ENCODE measurements at places on chromosomes 13 and 19.

DNA sequence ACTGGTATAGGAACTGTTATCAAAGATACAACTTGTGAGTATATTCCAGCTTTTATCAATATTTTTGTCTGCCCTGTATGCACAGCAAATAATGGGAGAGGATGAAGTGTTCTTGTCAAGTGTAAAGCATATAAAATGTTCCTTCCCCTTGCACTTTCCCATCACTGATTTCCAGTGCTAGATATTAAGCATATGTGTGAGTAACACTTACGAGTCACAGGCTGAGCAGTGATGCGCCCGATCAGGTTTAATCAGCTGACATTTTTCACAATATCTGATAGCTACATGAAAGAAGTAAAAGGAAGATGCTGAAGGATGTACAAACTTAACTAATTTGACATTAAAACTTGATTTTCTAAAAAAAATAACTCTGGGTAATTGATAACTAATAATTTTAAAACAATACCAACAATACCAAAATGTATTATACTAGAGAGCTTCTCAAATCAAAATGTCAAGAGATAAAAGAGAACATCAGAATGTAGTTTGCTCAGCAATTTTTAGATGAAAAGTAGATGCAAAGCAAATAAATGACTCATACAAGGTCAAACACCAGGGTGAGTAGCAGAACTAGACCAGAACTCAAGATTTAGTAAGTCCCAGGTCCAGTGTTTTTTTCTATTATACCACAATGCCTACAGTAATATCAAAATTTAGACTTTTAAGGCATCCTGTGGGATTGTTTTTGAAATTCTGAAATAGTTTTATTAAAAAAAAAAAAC, 56.4 kb downstream of the ZDHHC20 start:
- DNase-seq, result no peak

DNA sequence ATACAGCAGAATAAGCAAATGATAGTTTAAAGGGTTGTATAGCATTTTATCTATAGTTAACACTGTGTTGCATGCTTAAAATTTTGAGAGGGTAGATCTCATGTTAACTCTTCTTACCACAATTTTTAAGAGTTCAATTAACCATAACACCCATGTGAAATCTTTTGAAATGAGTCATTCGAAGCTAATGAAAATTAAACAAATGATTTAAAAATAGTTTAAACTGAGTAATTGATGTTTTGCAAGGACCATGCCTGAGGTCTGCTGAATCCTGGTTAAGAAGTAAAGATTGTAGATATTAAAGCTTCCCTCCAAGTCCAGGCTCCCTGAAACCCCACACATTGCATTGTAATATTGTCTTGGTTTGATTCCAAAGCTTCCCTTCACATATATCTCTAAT, 176.7 kb upstream of the RNF113B start:
- DNase-seq, result no peak

DNA sequence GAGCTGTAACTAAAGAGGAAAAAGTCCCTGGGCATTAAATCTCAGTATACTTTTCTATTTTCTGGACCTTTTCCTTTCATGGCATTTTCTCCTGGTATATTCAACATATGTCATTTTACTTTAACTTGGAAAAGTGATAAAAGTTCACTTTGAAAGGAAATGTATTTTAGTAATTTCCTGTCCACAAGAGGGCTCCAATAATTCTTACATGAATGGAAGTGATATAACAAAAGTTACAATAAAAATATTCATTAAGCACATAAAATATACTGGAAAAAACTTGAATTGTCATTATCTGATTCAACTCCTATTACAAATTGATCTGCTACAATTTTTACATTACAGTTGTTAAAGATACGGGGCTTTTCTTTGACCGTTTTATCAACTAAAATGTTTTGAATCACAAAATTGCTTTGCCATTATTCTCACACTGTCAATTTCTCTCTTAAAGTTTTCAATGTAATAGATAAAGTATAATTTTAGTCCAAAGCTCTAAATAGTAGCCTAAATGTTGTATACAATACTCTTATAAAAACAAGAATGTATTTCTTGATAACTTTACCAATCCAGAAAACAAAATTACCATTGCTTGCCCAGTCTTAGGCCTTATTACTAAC, 4.9 kb downstream of the UBL3 start:
- DNase-seq, result peak; percentile 1

- peak; percentile 85 for DNase-seq
Observed at GRCh38 chr13:109704771-109705635, 81.4 kb downstream of the IRS2 start.

- DNase-seq, result peak; percentile 98
Observed at GRCh38 chr13:94641409-94641941, 39.8 kb downstream of the GPR180 start.

- DNase-seq, result no peak
Observed at GRCh38 chr13:23427342-23427843, 6.1 kb downstream of the SACS start.

- no peak for DNase-seq
Observed at GRCh38 chr19:53621885-53622740, 9.7 kb upstream of the DPRX start.

DNA sequence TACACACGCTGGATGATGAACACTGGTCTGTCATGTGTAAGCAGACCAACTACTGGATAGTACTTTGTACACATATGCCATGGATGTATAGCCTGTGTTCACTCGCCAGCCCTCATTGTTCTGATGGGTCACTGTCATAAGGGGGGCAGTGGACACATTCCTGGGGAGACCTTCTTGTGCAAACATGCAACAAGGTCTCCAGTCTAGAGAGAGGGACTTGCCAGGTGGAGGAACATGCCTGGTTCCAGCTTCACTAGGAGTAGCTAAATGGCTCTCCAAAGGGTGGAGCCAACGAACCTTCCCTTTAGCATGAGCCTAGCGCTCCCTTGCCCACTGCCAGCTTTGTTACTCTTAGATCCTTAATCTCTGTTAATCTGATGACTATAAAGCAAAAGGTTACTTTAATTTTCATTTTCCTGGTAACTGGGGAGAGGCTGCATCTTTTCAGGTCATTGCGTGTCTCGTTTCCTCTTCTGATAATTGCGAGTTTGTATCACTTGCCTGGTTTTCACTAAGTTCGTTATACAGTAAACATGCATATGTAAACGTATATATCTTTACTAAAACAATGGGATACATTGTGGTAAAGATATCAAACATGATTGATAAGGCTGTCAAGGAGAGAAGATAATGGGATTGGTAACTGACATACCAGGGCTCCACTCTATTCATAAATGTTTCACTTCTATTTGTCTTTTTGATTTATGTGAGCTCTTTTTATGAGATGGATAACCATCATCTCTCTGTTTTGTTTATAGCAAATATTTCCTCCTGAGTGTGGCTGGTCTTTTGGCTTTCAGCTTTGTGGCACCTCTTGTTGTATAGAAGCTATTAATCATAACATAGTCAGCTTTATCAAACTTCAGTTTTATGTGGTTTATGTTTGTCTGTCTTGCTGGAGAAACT, 235.2 kb upstream of the SGCG start:
- no peak for DNase-seq

- no peak for DNase-seq
Observed at GRCh38 chr19:38252385-38252784, 3.8 kb downstream of the PPP1R14A start.

DNA sequence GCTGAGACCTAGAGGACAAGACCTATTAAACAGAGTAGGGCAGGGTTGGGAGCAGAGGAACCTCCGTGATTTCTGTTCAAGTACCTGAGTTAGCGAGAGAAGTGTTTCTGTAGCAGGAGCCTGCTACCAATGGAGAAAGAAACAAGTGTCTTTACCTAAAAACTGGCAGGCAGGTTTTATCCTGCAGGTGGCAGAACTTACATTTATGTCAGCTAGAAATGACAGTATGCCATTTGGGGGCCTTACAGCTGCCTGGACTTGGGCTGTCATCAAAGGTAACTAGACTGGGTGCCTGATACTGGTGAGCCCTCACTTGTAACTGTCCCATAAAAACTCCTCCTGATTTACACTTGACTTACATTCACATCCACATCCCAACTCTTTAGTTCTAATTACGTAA, 185.3 kb upstream of the MIR17HG start:
- no peak for DNase-seq

DNA sequence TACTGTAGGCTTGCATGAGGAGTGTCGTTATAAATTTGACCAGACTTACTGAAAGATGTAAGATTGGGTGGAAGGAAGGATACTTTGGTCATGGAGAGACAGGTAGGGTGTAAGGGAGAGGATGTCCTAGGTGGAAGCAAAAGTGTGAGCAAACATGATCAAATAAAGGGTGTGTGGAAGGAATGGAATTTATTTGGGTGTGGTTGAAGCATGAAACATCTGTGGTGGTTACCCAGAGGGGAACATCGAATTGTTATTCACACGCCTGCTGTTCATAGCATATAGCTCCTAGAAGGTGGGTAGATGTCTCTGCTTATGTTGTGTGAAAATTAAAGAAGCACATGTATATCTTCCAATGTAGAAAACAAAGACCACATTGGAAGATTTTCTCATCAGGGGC, 157.7 kb downstream of the ATP8A2 start:
- no peak for DNase-seq

DNA sequence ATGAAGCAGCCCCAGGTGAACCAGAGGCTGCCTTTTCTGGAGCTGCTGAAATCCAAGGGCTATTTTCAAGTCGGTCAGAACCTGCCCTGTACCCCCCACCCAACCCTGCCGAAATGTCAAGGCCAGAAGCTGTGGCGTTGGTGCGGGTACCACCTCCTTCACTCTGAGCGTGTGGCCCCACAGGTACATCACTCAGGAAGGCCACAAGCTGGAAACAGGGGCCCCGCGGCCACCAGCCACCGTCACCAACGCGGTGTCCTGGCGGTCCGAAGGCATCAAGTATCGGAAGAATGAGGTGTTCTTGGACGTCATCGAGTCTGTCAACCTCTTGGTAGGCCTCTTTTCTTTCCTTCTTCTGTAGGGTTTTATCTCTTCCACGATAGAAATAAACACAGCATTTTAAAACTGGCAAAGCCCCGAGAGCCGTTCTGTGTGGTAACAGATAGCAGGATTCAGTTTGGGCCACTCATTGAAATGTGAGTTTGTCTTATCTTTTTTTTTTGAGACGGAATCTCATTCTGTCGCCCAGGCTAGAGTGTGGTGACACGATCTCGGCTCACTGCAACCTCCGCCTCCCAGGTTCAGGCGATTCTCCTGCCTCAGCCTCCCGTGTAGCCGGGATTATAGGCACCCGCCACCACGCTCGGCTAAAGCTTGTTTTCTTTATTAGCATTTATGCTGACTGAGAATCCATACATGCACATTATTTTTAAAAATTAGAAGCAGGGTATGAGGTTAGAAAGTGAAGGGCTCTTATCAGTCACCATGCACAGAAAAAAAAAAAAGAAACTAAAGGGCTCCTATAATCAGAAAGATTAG, 11.3 kb downstream of the AP1M1 start:
- no peak for DNase-seq

- no peak for DNase-seq
Observed at GRCh38 chr13:85500696-85501256, 298.4 kb downstream of the SLITRK6 start.

DNA sequence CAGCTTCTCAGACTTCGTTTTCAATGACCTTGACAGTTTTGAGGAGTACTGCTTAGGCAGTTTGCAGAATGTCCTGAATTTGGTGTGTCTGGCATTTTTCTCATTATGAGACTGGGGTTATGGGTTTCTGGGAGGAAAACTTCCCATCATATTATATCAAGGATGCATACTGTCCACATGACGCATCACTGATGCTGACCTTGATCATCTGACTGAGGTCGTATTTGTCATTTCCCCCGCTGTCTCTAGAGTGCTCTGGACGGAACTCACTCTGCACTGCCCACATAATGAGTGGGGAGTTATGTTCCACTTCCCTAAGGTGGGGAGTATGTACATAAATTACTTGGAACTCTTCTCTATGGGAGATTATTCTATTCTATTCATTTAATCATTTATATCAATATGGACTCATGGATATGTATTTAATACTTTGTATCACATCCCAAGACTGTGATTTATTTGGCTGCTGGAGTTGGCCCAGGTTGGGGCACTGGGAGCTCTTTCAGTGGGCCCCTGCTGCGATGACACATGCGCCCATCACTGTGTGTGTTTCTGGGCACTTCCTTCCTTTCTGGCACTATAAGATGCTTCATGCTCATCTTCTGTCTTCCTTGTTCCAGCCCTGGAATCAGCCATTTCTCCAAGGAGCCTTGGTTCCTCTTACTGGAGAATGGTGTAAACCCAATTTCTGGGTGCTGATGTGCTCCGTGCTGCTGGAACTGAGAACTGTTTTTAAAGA, 138.6 kb downstream of the MIPEP start:
- DNase-seq, result no peak

- DNase-seq, result no peak
Observed at GRCh38 chr13:66405908-66406802, 824.0 kb downstream of the PCDH9 start.

GRCh38 chr19:4742723-4743646, 19.3 kb upstream of the DPP9 start:
- peak; percentile 83 for DNase-seq

DNA sequence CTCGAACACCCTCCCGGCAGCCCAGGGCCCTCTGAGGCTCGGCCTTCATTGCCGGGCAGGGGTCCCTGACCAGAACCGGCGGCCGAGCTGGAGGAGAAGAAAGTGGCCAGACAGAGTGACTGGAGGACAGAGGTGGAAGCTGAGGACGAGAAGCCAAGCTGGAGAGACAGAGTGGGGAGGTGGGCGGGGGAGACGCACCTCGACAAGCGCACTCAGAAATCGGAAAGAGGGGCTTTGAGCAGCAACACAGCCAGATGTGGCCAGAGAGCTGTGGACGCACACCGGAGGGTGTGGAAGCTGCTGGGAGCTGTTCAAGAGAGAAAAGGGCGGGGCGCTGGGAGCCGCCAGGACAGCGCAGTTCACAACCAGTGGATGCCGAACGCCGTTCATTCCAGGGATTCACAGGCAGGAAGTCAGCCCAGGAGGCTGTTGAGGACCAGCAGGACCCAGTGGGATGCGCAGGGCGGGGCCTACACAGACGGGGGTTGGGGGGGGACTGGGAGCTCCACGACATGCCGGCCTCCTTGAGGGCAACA, 28.2 kb upstream of the C13orf46 start:
- DNase-seq, result no peak

DNA sequence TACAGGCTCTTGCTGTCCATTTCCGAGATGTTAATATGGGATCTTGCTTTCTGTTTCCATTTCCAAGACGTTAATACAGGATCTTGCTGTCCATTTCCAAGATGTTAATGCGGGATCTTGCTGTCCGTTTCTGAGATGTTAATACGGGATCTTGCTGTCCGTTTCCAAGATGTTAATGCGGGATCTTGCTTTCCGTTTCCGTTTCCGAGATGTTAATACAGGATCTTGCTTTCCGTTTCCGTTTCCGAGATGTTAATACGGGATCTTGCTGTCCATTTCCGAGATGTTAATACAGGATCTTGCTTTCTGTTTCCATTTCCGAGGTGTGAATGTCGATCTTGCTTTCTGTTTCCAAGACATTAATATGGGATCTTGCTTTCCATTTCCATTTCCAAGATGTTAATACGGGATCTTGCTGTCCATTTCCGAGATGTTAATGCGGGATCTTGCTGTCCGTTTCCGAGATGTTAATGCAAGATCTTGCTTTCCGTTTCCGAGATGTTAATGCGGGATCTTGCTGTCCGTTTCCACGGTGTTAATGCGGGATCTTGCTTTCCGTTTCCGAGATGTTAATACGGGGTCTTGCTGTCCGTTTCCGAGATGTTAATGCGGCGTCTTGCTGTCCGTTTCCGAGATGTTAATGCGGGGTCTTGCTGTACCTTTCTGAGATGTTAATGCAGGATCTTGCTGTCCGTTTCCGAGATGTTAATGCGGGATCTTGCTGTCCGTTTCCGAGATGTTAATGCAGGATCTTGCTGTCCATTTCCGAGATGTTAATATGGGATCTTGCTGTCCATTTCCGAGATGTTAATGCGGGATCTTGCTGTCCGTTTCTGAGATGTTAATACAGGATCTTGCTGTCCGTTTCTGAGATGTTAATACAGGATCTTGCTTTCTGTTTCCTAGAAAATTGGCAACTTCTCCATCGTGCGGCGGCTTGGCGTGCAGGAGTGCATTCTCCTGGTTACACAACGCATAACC, 38.3 kb downstream of the PEX11G start:
- no peak for DNase-seq

Measured in DMS153 (cell line).